Memory B cell (primary cell): ENCODE measurements at places on chromosomes 1 and 21.

- peaks cover 3% of the 10 kb centered on the region for H3K36me3 ChIP-seq
- H3K4me3 ChIP-seq = no peak overlapping the region
- no peak overlapping the region for H3K27ac ChIP-seq
- H3K4me1 ChIP-seq = no peaks in the 10 kb centered on the region
- H3K27me3 ChIP-seq = peaks cover 2% of the 10 kb centered on the region
Measured at GRCh38 chr1:88043834-88044233, 640.2 kb upstream of the PKN2 start.

- H3K36me3 ChIP-seq = no peaks in the 10 kb centered on the region
- H3K27ac ChIP-seq = no peak overlapping the region
- no peaks in the 10 kb centered on the region for H3K4me1 ChIP-seq
- H3K27me3 ChIP-seq = no peaks in the 10 kb centered on the region
- DNase-seq = no peak
Measured at GRCh38 chr21:40516335-40516734, 330.6 kb downstream of the DSCAM start.

- H3K4me1 ChIP-seq = peaks cover 7% of the 10 kb centered on the region
- H3K27ac ChIP-seq = no peak overlapping the region
- peaks cover 11% of the 10 kb centered on the region for H3K27me3 ChIP-seq
- no peak for DNase-seq
- H3K36me3 ChIP-seq = no peaks in the 10 kb centered on the region
Measured at GRCh38 chr1:65265651-65266351, 43.5 kb upstream of the DNAJC6 start.

DNA sequence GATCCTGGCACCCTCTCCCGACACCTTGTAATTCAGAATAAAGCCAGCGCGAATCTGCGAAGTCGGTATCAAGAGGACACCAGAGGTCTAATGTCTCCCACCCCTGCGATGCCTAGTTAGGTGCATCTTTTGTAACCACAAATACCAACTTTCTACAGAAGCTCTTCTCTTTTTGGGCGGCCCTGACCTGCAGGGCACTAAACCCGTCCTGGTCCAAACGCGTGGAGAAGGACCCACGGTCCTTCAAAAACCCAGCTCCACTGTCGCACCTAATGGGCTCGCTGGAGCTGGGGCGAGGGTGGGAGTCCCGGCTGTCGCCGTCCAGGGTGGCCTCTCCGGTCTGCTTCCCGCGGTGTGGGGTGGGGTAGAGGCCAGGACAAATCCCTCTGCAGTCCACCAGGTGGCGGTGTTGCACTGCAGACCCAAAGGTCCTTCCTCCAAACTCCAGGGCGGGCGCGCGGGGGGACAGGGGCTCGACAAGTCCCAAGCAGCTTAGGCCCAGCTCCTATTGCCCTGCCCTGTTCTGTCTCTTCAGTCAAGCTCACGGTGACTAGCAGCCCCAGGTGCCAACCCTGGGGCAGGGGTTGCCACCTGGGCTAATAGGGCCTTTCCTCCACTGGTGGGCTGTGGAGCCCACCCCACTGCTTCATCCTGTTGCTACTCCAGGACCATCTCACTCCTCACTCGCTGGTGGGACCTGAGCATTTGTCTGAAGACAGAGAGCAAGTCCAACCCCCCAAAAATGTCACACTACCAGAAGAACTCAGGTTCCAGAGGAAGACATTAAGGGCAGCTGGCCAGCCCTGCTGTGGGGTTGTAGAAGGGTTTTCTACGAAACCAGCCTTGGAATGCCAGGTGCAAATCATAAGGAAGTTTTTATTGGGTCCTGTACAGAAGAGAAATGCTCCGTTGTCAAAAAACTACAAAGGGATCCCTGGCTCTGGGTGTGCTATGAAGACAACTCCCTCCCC is 2.8 kb downstream of the HES3 start:
- H3K36me3 ChIP-seq = no peaks in the 10 kb centered on the region
- DNase-seq = peak; percentile 74
- H3K27ac ChIP-seq = peak overlapping the region; percentile 60
- H3K27me3 ChIP-seq = peaks cover 33% of the 10 kb centered on the region
- peaks cover 4% of the 10 kb centered on the region for H3K4me1 ChIP-seq

DNA sequence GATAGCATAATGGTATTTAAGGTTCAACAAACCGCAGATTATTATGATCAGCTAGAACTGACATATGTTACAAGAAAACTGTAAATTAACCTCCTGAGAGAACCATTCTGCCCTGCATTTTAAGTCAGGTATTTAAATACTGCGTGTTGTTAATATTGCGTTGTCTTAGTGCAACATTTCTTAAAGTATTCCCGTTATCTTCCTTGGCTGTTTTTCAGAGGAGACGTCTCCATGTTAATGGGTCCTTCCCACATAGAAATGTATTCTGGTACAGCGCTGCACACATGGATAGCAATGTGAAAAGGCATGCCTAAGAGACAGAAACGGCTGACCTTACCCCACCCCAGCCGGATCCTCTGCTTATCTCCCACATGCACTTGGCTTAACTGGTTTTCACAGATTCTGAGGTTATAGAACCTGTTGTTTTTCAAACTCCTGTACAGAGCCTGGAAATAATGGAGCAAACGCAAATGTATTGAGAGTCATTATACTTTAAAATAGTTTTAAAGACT is 22.8 kb upstream of the DEGS1 start:
- H3K4me3 ChIP-seq = no peak overlapping the region
- H3K36me3 ChIP-seq = peaks cover 13% of the 10 kb centered on the region
- no peaks in the 10 kb centered on the region for H3K4me1 ChIP-seq

DNA sequence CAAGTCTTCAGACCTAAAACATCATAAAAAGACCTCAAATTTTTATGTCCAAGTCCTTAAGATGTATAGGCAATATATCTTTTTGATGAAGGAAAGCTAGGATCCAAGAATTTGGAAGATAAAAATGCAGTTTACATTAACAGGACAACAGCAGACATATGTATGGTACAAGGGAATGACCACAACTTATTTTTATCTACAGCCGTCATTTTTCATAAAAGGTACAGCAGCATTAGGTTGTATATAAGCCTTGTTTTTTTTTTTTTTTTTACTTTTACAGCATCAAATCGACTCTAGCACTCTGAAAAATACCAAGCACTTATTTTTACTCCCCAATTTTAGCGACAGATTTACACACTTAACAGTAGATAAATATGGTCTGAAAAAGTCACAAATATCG is 1.3 kb downstream of the SRSF10 start:
- peaks cover 12% of the 10 kb centered on the region for H3K36me3 ChIP-seq
- H3K4me1 ChIP-seq = peaks cover 39% of the 10 kb centered on the region
- DNase-seq = no peak
- H3K27ac ChIP-seq = peak overlapping the region; percentile 95
- no peaks in the 10 kb centered on the region for H3K27me3 ChIP-seq

DNA sequence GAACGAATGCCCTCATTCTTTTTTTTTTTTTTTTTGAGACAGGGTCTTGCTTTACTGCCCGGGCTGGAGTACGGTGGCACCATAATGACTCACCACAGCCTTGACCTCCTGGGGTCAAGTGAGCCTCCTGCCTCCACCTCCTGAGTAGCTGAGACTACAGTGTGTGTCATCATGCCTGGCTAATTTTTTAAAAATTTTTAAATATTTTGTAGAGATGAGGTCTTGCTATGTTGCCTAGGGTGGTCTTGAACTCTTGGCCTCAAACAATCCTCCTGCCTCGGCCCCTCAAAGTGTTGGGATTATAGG is 69.4 kb downstream of the ALG14 start:
- no peaks in the 10 kb centered on the region for H3K4me1 ChIP-seq
- no peaks in the 10 kb centered on the region for H3K27me3 ChIP-seq
- H3K27ac ChIP-seq = no peak overlapping the region
- DNase-seq = no peak

DNA sequence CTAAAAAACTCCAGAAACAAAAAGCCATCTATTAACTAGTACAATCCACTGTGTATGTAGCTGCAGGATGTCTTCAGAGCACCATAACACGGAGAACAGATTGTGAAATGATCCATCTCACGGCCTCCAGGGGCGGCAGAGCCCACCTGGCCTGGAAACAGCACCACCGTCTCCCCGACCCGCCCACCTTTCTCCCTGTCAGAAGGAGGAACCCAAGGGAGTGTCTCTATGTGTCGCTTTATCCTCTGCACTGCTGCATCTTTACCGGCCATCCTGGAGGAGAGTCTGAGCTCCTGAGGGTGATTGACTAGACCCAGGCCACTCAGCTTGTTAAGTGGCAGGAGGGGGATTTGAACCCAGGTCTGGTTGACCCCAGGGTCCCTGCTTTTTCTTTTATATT is 405.0 kb downstream of the MATN1 start:
- peaks cover 13% of the 10 kb centered on the region for H3K27me3 ChIP-seq
- H3K4me1 ChIP-seq = peaks cover 2% of the 10 kb centered on the region
- H3K36me3 ChIP-seq = no peaks in the 10 kb centered on the region
- H3K27ac ChIP-seq = no peak overlapping the region
- H3K4me3 ChIP-seq = no peak overlapping the region
- DNase-seq = no peak

DNA sequence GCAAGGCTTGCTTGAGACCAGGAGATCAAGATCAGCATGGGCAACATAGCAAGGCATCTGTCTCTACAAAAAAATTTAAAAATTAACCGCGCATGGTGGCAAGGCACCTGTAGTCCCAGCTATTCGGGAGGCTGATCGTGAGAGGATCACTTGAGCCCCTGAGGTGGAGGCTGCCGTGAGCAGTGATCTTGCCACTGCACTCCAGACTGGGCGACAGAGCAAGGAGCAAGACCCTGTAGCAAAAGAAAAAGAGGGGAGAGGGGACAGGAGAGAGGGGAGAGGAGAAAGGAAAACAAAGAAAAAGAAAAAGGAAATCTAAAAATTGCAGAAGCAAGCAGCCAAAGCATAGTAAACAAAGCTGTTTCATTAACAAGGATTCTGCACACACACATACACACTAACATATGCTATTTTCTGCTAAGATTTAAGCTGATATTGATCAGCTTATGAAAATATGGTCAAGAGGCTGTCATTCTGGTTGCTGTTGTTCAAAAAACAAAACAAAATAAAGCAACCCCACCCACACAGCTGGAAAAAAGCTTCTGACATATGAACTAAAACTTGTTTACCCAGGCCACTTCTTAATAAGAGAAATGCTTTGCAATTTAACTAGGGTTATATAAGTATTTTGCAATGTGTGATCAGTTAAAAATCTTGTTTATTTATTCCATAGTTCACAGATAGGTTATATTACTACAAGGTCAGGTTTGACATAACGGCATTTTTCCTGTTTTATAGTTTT is 1.8 kb downstream of the ARNT start:
- H3K4me3 ChIP-seq = peak overlapping the region; percentile 62
- peak overlapping the region; percentile 67 for H3K27ac ChIP-seq
- H3K4me1 ChIP-seq = peaks cover 13% of the 10 kb centered on the region
- DNase-seq = no peak

DNA sequence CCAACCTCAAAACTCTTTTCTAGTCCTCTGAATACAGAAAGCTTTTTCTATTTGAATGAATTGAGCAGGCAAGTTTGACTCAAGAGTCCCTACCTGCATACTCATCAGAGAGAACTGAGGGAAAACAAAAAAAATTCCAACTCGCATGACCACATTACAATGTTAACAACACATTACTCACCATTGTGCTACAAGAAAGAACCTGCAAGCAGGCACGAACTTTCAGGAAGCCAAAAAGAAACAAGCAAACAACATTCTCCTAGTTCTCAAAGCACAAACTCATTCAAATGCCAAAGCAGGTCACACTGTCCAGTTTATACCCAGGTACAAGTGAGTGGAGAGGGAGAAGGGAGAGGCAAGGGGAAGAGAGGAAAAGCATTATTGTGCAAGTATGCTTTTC is 14.6 kb downstream of the OTUD7B start:
- H3K36me3 ChIP-seq = peaks cover 2% of the 10 kb centered on the region
- no peak overlapping the region for H3K4me3 ChIP-seq
- no peak for DNase-seq
- peaks cover 11% of the 10 kb centered on the region for H3K27me3 ChIP-seq
- no peak overlapping the region for H3K27ac ChIP-seq

- no peak for DNase-seq
- H3K4me3 ChIP-seq = no peak overlapping the region
- H3K27ac ChIP-seq = no peak overlapping the region
Measured at GRCh38 chr1:30302858-30303257, 420.5 kb downstream of the MATN1 start.

DNA sequence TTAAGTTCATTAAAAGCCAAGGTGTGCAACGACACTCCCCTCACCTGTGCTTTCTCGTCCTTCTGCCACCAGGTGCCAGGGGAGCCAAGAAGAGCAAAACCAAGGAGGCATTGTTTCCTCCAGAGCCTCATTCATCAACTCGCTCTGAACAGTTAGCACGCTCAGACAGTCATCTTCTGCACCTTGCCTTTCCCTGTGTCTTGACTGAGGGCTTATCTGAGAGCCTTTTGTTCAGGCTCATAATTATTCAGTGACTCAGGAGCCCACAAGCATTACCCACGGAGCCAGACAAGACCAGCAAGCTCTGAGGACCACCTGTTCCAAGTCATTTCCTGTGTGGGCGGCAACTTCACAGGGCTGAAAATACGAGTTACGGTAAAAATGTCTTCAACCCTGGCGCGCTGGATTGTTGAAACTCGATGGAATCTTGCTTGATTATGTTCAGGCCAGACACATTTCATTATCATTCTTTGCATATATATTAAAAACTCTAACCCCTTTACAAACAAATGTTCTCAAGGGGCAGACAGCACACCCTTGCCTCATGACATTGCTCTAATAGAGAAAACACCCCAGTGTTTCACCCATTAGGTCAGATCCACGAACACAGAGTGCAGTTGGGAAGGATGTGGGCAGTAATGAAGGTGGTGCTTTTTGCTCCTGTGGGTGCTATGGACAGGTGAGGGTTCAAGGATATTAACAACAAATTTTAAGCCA is 89.7 kb upstream of the RUNX1 start:
- no peak overlapping the region for H3K27ac ChIP-seq
- peaks cover 9% of the 10 kb centered on the region for H3K4me1 ChIP-seq
- no peaks in the 10 kb centered on the region for H3K36me3 ChIP-seq
- peak overlapping the region; percentile 37 for H3K4me3 ChIP-seq
